GM12864 (cell line): ENCODE measurements at places on chromosomes 4 and X.

- no peak for DNase-seq
These were observed 37.9 kb downstream of the RELL1 start for GRCh38 chr4:37648084-37648817.

DNA sequence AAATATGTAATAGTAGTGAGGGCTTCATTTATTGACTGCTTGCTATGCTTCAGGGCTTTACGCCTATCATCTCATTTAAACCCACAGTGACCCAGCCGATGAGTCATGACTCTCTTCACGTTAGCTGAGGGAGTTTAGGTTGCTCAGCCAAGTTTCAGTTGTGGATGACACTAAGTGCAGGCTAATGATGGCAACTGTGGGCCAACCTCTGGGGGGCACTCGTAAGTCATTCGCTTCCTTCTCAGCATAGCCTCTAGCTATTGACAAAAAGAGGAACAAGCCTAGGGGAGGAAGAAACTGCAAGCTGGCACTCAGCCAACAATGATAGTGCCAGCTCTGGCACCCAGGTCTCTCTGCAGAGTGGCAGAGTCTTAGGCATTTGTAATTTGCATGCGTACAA is 325.0 kb downstream of the ARHGAP10 start:
- peak; percentile 91 for DNase-seq

DNA sequence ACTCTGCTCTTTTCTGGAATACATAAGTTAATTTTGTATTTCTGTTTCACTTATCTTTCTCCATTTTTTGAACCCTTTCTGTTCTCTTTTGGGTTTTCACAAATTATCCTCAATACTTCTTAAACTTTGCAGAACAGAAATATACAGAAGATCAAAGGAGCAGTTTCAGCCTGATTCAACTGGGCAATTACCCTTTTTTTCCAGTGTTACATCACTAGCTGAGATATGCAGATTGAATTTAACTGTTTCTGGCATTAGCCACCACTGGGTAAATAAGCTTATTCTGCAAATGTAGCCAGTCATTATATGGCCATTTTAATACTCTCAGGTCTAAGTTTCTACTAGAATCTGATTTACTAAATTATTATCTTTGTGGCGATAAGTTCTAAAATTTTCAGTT is 66.9 kb upstream of the GRID2 start:
- no peak for DNase-seq

- DNase-seq: no peak
These were observed 68.3 kb downstream of the PJA1 start for GRCh38 chrX:69096963-69097362.

DNA sequence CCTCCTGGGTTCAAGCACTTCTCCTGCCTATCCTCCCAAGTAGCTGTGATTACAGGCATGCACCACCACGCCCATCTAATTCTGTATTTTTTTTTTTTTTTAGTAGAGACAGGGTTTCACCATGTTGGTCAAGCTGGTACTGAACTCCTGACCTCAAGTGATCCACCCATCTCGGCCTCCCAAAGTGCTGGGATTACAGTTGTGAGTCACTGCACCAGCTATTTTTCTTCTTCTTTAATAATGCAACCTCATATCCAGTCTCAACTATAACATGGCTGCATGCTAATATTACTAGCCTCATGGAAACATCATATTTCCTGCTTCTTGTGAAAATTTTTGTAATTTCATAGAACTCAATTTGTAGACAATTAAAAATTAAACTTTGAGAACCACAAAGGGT is 706.5 kb downstream of the KCTD8 start:
- no peak for DNase-seq

DNA sequence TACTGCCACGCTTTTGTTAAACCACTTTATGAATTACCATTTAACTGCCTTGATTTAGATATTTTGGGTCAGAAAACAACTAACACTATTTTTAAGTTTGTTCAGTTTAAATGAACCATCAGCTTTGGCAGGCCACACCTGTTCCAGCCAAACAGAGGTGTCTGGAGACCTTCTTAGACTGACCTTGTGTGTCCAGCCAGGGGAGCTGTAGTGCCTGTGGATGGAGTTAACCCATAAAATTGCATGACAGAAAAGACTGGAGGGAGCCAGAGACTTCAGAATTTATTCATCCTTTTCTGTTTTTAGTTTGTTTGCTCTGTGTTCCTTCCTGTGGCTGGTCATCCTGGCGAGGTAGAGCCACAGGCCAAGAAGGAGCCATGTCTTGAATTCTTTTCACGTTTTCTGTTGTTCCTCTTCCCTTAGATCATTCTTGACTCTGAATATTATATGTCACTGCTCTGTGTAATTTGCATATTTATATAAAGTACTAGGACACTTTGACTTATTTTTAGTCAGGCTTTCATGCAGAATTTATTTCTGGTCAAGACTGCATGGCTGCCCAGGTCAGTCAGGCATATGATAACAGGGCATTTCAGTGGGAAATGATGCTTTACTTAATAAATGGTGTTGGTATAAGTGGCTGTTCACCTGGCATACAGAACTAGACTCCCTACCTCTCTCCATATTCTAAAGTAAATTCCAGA is 26.7 kb downstream of the HERC3 start:
- DNase-seq: no peak

DNA sequence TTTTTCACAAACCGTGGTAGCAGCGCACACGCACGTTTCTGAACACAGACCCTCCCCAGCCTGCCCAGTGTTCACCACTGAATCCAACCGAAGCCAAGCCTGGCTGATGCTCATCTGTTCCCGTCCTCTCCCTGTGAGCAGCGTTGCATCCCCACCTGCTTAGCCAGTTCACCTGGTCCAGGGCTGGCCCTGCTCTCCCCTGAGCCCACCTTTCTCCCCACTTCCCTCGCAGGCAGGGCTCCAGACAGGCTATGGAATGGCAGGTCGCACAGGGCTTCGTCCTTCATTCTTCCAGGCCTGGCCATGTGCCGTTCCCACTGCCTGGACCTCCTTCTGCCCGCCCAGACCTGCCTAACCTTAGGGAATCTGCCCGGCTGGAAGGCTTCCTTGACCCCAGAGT is 246.9 kb downstream of the EVC2 start:
- DNase-seq: no peak

- DNase-seq: no peak
These were observed 249.3 kb upstream of the PRKX start for GRCh38 chrX:3962511-3963311.
